Myocyte (in vitro differentiated cells): ENCODE measurements at places on chromosomes 12 and 14. TPM values are rescaled to one million over a fixed set of nuclear protein-coding genes. Genes with fewer than 3 reads are reported as not detected.

GRCh38 chr12:28086521-28087155 is 103.6 kb upstream of the CCDC91 start:
- DNase-seq, result no peak

DNA sequence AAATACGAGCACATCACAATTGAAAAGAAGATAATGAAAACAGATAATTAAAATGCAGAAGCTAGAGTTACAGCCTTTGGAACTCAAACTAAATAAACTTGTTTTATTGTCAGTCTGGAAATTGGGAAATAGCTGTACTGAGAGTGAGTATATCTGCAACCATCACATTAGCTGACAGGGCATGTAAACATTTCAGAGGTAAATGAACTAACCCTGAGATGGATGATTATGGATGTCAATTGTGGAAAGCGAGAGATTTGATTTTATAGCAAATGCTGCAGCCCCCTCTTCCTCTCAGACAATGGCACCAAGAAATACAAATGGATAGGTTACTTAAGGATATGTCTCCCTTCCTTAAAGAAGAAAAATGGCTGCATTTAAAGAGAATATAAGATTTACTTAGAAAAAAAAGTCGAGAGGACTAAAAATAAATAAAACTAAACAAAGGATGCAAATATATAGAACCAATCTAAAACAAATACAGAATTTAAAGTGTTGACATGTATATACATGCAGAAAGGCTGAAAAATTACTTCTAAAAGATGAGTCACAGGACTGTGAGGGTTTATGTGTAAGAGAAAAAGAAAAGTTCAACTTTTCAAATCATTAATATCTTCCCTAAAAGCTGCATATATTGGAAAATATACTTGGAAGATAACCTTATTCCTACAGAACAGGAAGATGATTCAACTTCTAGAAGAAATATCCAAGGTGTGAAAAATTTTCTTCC is 120.3 kb upstream of the FLRT2 start:
- no peak for DNase-seq

- no peak for DNase-seq
Measured at GRCh38 chr12:71007020-71007419, 86.5 kb upstream of the PTPRR start.

- DNase-seq, result no peak
Measured at GRCh38 chr14:33449268-33449667, 501.6 kb downstream of the EGLN3 start.

FOXG1 gene
- total RNA-seq, result not detected in 2 replicates

CCDC198 gene
- not detected in 2 replicates for total RNA-seq
